Nucleus accumbens (tissue), 56 donors: ENCODE measurements at places on chromosomes 5 and 9.

DNA sequence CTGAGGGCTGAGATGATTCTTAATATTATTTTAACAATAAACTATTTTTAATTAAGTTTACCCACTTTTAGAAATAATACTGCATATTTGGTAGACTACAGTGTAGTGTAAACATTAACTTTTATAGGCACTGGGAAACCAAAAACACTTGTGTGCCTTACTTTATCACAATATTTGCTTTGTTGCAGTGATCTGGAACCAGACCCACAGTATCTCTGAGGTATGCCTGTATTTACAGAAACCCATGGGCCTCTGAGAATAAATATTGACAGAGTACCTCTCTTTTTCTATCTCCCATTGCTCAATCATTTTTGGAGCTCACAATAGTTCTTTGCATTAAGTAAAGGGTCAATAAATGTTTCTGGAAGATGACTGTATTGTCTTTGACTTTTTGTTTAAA is 73.3 kb downstream of the SLCO4C1 start:
- DNase-seq: no peak

GRCh38 chr5:124789104-124789605 is 42.7 kb upstream of the ZNF608 start:
- no peak for DNase-seq

DNA sequence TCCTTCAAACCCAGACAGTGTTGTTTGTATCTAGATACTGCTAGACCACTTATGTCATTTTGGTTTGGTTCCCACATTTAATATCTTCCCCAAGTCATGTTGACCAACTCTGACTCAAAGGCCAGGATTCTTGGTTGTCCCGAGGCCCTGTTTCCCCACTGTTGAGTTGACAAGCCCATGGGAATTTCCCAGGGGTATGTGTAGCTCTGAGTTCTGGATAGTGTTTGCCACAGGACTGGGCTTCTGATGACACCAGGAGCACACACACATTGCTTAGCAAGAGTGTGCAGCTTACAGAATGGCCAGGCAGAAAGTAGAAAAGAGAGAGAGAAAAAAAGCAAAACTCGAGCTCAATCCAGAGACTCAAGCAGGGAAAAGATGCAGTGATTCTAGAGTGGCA is 214.4 kb downstream of the NXNL2 start:
- no peak for DNase-seq

DNA sequence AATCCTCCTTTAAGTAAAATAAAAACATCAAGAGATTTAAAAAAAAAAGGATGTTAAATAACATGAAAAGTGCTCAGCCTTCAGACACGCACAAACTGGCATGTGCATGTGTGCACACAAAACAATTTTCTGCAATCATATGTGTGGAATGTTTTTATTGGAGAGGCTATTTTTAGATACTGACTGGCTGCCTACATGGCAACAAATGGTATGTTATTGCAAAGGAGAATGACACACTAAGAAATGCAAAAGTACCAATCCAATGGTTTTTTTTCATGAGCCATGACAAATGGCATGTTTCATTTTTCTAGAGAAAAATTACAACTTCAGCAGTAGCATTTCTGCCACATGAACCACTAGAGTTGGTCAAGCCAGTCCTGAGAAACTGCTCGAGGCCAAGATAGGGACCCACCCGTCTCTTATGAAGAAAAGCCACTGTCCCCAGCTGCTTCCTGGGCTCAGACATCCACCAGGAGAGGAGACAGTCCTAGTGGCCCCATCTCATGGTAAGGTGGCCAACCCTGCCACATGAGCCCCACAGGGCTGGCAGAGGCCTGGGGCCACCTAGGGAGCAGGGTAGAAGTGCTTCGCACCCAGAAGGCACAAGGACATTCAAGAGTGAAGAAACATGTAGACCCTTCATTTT is 116.4 kb downstream of the MYO10 start:
- no peak for DNase-seq

- DNase-seq: no peak
These were observed 1.0 kb downstream of the KLF9 start for GRCh38 chr9:70413464-70413798.

DNA sequence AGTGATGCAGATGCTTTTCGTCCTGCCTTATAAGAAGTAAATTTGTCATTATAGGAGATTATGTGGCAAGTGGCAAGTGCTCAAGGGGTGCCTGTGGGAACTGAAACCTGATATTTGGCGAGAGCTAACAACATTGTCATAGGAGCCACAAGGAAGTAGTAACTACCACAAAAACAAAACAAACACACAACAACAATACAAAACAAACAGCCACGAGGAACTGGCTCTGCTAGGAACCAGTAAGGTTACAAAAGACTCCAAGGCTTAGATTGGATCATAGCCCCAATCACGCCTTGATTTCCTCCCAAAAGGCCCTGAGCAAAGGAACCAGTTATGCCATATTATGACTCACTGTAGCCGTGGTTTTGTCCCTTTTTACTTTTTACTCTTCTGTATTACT is 1045.2 kb downstream of the CDH12 start:
- no peak for DNase-seq

DNA sequence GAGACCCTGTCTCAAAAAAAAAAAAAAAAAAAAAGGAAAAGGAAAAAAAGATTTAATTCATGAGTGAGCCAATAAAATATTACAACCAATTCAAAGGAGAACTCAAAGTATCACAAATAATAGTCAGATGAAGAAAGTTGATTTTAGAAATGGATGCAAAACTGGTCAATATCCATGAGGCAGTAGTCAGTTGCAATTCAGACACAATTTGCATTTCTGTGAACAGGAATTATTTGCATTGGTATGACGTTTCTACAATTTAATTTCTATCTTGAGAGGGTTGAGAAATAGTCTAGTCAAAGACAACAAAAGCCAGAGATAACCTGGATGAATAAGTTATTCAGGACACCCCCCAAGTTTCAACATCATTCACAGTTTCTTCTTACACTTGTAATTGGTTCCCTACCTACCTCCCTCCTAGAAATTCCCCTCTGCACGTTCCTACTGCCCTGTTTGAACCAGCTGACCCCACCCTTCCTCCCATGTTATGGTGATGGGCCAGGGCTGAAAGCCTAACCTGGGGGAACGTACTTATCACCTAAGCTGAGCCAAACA is 28.6 kb upstream of the CDKN2AIPNL start:
- DNase-seq: no peak

DNA sequence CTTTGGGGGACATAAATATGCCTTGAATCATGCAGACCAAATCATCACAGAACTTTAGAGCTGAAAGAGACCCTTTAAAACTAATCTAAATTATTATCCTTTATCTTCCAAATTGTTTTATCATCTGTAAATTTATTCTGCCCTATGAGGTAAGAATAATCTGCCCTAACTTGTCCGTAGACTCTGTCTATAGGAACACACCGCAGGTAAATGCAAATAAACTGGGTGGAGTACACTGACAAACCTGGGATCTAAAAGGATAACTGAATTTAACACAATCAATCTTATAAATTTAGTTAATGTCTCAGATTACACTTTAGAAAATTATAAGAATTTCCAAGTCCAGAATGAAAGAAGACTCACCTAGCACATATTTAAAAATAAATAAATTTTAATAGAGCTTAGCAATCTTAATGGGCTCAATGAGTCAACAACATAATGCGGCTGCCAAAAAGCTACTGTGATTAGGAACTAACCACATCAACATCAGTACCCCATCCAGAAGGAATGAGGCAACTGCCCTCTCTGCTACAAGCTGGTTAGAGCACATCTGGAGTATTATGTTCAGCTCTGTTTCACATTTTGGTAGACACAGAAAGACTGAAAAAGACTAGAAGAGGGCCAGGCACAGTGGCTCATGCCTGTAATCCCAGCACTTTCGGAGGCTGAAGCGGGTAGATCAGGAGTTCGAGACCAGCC is 5.6 kb downstream of the MEGF9 start:
- DNase-seq: no peak

GRCh38 chr9:38697776-38698300 is 22.1 kb downstream of the FAM240B start:
- no peak for DNase-seq

GRCh38 chr5:168317521-168318147 is 26.2 kb downstream of the WWC1 start:
- DNase-seq: no peak

GRCh38 chr5:142015781-142016533 is 3.1 kb upstream of the GNPDA1 start:
- DNase-seq: no peak

DNA sequence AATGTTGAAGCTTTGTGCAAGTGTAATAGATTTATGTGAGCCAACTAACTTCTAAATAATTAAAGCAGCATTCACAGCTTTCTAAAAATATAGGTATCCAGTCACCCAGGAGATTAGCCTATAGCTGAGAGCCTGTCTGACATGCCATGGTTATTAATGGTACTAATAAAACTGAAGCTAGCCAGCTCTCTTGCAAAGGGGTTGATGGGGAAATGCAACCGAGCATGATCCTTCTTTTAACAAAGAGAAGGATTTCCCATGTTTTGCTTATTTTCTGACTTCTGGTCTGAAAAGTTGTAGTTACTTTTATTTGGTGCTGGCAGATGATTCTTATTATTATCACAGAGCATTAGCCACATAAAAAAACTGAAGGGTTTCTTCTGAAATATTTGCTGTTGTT is 488.7 kb upstream of the CYLC2 start:
- DNase-seq: no peak

GRCh38 chr5:136337039-136337625 is 28.2 kb downstream of the TRPC7 start:
- DNase-seq: no peak

DNA sequence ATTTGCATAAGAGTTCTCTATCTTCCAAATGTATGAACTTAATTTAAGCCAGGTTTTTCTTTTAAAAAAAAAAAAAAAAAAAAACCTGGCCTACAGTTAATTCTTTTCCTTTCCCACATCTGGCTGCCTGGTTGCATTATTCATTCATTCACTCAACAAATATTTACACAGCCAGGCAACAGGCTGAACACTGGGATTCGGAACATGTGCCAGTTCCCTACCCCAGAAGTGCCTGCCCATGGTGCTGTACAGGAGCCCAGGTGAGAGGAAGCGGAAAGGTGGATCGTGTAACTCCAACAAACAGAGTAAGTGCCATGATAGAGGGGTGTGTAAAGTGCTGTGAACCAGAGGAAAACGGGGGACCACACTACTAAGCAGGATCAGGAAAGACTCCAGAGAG is 93.6 kb downstream of the CDK5RAP2 start:
- DNase-seq: no peak

DNA sequence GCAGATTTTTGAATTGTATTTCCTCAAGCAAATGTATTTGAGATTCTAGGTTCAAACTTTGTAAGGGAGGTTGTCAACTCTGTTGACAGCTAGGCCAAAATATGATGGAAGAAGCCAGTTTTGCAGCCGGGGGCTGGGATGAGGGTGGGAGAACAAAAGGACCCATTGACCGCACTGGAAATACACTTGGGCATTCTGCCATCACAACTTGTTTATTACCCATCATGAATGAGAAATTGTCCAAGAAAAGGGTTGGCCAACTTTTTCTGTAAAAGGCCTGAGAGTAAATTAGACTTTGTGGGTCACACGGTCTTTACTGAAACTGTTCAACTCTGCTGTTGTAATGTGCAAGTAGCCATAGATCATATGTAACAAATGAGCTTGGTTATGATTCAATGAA is 221.3 kb upstream of the KLF9 start:
- no peak for DNase-seq

- no peak for DNase-seq
These were observed 273.4 kb downstream of the SLIT3 start for GRCh38 chr5:169027501-169028061.

DNA sequence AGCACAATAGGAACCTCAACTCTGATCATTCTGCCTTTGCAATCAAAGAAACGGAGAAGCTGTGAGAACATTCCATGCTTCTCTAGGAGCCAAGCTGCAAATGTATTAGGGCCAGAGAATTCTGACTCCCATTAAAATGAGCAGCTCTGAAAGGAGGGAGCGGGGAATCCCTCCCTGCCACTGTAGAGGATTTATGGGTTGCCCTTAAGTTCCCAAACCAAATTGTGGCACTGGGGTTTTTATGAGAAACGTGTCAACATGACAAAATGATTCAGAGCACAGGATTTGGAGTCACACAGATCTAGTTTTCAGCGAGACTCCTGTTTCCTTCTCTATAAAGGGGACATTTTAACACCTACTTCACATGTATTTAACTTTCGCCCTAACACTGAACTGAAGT is 1.8 kb downstream of the IL6ST start:
- DNase-seq: peak; percentile 17

- DNase-seq: no peak
These were observed 196.2 kb upstream of the TARS1 start for GRCh38 chr5:33244441-33245150.

- DNase-seq: no peak
These were observed 78.8 kb downstream of the GNA14 start for GRCh38 chr9:77569335-77569734.
